IMR-90 (cell line): ENCODE measurements at places on chromosomes 2 and 18. TPM values are rescaled to one million over a fixed set of nuclear protein-coding genes. Genes with fewer than 3 reads are reported as not detected.

The KATNAL2 gene
- total RNA-seq = 0.90 and 1.4 TPM in 2 replicates

DNA sequence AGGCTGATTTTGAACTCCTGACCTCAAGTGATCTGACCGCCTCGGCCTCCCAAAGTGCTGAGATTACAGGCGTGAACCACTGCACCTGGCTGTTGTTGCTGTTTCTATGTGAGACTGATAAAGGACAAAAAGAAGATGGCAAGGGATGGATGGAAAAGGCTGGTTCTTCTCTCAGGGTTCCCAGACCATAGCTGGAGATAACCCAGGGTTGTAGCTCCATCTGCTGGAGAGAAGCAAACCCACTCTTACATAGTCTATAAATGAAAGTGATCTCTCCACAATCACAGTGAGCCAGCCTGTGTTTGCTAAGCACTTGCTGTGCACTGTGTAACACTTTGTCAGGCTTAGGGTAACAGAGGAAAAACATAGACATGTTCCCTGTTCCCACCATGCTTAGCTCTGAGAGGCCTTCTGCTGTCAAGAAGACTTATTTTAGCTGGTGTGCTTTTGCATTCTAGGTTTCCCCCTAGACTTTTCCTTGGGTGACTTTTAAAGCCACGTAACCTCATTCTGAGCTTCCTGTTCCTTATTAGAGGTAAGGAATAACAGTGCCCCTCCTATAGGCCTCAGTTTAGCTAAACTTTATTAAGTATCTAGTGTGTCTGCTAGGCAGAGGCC, 49.7 kb downstream of the LIMS1 start:
- peak; percentile 87 for DNase-seq
- no peak overlapping the region for H3K27ac ChIP-seq
- H3K4me1 ChIP-seq = peaks cover 34% of the 10 kb centered on the region
- H3K4me3 ChIP-seq = no peak overlapping the region
- H3K27me3 ChIP-seq = no peaks in the 10 kb centered on the region
- H3K36me3 ChIP-seq = no peaks in the 10 kb centered on the region

DNA sequence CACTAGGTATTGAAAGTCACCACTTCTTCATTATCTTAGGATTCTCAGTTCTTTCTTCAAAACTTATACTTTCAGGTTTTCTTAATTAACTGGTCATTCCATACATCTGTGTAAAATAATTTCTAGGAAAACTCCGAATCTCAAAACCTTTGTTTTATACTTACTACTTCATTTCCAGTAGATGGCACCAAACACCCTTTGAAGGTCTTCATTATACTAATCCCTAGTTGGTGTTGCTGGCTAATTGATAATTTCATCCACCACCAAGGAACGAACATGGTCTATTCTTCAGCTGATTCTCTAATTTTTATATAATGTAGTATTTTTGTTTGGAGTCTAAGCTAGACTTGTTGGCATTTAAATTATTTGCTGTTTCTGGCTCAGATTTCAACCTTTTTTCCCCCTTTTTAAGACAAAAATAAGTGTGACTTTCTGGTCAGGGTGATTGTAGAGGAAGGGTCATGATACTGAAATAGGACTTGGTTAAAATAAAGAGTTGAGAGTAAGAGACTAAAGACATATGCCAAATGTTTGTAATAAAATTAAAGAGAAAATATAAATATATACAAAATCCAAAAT, 2.8 kb upstream of the MXD1 start:
- H3K27ac ChIP-seq = no peak overlapping the region
- no peaks in the 10 kb centered on the region for H3K4me1 ChIP-seq
- no peaks in the 10 kb centered on the region for H3K27me3 ChIP-seq
- H3K36me3 ChIP-seq = peaks cover 6% of the 10 kb centered on the region
- no peak overlapping the region for H3K4me3 ChIP-seq

The SERPINB5 gene
- total RNA-seq = not detected in 2 replicates

The ASIC4 gene
- total RNA-seq = not detected in 2 replicates
